ENCODE measurements at places on chromosomes 4 and X.

DNA sequence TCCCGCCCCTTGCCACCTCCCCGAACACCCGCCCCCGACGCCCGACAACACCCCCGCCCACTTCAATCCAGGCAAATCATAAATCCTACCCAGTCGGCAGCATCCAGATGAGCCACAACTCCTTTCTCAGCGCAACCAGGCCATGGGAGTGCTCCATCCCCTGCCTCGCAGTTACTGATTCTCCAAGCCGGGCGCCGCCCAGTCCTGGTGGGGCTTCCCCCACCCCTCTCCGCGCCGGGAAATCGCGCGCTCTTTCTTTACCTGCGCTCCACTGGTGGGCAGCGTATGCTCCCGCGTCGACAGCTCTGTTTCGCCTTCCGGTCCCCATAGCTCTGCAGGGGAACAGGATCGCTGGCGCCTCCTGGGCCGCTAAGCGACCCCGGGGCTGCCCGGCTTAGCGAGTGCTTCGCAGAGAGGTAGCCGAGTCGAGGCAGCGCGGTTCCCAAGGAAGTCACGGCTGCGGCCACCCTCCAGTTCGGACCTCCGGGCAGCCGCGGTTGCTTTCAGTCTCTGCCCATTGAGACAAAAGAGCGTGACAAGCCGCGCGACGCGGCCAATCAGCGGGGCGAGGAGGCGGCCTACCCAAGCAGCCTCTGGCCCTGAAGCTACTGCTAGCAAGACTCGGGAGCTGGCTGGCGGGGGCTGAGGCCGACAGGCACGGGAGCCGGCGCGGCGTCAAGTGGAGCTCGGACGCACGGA is 43.7 kb upstream of the TMSB15B start:
- DNase-seq: peak; percentile 24

- DNase-seq: no peak
Measured at GRCh38 chrX:68755616-68756125, 73.2 kb upstream of the EFNB1 start.

DNA sequence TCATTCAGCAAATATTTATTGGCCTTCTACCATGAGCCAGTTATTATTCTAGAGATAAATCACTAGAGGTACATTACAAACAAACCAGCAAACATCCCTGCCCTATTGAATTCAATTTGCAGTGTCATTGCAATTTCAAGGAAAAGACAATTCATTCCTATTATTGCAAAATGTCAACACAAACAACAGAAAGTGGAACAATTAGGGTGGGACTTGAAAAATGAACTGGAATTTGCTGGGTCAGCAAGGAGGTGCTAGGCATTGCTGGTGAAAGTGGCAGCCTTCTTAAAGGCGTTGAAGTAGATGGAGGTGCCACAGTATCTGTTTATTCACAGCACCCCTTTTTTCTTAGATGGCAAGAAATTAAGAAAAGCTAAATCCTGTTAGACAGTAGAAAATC is 224.0 kb upstream of the BMP3 start:
- no peak for DNase-seq

- no peak for DNase-seq
Measured at GRCh38 chr4:151921811-151922210, 161.0 kb upstream of the GATB start.

GRCh38 chr4:188783606-188784160 is 644.4 kb downstream of the TRIML1 start:
- DNase-seq: no peak

DNA sequence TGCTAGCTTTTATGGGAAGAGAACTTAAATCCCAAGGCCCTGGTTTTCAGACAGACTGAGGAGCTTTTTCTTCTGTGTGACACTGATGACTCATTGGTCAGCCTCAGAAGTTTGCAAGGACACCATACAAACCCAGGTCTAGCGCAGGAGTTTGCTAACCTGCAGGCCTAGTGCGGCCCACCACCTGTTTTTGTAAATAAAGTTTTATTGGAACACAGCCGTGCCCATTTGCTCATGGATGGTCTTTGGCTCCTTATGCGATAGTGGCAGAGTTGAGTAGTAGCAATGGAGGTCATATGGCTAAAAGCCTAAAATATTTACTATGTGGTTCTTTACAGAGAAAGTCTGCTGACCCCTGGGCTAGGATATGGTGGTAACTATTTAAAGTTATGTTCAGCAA is 98.3 kb downstream of the STOX2 start:
- DNase-seq: no peak

- no peak for DNase-seq
Measured at GRCh38 chr4:14771094-14771493, 231.2 kb upstream of the CPEB2 start.

GRCh38 chr4:83677656-83678055 is 141.7 kb downstream of the GPAT3 start:
- no peak for DNase-seq

GRCh38 chr4:53432528-53433424 is 55.3 kb downstream of the FIP1L1 start:
- no peak for DNase-seq

All from NCI-H1694 (cell line).